Activated CD4-positive, CD25-positive, alpha-beta regulatory T cell (primary cell): ENCODE measurements at places on chromosomes 2 and 18.
A peak's percentile ranks its signal among the peaks of the same experiment; 100 is the strongest.

GRCh38 chr18:14997357-14997756, 249.4 kb downstream of the ANKRD30B start:
- DNase-seq: no peak

DNA sequence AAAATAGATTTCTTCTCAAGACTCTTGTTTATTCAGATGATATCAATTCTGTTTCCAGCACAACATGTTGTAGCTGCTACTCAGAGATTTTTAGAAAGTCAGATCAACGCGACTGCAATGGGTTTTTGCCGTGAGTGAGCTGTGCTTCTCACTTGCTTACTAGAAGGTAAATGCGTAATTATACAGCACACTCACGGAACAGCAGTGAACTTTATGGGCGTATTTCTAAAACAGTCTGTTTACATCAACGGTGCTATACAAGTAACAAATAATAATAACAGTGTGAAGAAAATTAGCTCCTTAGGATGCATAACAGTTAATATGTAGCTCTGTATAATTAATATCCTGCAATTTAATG, 533.6 kb downstream of the RNF144A start:
- no peak for DNase-seq

- no peak for DNase-seq
Measured at GRCh38 chr2:86039178-86039962, 66.3 kb downstream of the POLR1A start.

DNA sequence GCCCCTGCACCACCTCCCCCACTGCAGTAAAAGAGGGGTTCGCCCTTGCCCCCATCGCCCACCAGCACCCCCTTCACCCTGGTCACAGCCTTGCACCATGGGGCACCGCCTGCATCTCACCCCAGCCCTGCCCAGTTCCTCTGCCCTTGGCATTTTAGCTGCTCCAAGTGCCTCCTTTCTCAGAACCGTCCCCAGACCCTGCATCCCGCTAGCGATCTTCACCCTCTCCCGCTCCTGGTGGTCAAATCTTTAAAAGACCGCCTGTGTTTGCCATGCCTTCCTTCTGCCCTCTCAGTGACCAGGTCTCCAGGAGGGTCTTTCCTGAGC, 114.7 kb upstream of the OTOS start:
- no peak for DNase-seq

- DNase-seq: no peak
Measured at GRCh38 chr2:32701806-32702205, 74.0 kb downstream of the TTC27 start.

DNA sequence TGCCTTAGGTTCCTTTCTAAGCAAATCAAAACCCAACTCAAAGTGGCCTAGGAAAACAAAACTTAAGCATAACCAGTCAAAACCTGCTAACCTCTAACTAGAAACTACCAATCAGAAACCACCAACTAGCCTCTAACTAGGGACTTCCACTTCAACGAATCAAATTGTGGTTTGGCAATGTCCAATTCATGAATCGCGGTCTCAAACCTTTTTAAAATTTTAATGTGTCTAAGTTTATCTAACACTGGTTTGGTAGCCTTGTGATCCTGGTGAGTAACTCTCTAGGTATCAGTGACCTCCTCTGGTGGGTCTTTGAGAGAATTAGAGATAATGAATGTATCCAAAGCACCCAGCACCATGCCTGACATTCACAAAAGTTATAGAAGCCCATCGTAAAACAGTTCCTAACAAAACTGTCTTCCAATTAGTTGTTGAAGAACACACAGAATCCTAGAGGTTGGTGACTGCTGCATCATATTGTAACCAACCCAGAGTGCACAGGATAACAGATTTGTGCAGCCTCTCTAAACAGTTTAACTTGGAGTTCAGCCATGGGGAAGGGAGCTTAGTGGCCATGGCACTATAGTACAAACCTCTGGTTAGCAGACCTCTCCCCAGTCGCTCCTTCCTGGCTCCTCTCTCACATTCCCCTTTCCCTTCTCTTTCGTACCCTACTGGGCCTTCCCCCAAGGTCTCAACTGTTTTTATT, 45.2 kb upstream of the B3GNT2 start:
- no peak for DNase-seq

GRCh38 chr2:201882353-201883090, 76.2 kb downstream of the CDK15 start:
- DNase-seq: no peak

DNA sequence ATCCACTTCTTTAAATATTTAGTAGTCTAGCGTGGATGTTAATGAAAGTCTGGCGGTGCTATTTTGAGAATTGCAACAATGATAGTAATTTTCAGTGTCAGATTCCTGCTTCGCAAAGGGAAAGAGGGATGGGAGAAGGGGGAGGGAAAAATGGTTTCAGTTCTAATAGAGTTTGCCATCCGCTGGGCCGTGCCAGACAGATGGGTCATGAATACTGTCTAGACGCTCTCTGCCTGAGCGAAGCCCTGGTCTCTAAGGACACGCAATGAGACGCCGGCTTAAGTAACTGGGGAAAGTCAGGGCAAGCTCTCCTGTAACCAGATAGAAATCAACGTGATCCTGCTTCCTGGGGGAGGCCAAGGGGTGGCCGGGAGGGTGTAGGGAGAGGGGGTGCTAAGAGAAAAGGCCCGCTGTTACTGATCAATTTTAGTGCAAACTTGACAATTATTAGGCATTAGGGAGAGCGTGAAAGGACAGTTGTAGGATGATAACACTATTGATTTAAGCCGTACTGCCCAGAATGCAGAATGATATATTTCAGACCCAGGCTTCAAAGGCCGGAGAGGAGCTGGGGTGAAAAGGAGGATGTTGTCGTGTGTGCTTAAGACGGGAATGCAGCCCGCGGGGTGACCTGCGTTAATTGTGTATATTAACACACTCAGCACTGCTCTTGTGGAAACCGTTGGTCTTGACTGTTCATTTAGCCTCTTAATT, 229.2 kb downstream of the LDLRAD4 start:
- no peak for DNase-seq

GRCh38 chr18:28357766-28358401, 181.0 kb upstream of the CDH2 start:
- DNase-seq: no peak

DNA sequence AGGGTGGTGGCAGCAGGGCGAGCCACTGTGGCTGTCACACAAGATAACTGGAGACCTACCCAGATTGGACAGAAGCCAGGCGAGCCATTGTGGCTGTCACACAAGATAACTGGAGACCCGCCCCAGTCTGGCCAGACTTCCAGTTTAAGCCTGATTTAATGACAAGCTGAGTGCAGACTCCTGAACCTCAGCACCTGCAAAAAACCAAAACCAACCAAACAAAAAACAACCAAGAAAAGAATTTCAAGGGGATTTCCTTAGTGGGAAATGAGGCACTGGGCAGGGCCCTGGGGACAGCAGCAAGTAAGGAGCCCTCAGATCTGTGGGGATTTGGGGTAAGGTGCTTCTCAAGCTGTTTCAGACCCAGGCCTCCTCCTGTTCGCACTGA, 95.2 kb upstream of the BOD1L2 start:
- no peak for DNase-seq

GRCh38 chr2:172615727-172616261, 59.9 kb downstream of the PDK1 start:
- DNase-seq: no peak

DNA sequence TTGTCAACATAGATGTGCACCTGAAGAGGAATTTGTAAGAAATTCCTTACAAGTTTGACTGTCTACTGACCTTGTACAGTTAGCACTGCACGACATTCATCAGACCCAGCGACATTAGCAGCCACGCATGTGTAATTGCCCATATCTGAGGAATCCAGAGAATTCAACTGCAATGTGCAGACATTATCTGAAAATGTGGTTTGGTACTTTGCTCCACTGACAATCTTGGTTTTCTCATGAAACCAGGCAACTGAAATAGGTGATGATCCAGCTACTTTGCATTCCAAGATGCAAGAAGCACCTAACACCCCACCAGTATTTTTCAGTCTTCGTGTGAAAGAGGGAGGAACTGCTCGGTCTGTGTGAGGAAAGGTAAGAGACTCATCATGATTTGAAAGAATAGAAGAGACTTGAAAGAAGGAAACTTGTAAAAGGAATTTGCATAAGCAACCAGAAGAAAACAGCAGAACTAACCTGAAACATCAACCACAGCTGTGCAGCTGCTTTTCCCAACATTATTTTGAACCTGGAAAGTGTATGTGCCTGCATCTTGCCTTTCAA, 83.4 kb downstream of the TTN start:
- no peak for DNase-seq

DNA sequence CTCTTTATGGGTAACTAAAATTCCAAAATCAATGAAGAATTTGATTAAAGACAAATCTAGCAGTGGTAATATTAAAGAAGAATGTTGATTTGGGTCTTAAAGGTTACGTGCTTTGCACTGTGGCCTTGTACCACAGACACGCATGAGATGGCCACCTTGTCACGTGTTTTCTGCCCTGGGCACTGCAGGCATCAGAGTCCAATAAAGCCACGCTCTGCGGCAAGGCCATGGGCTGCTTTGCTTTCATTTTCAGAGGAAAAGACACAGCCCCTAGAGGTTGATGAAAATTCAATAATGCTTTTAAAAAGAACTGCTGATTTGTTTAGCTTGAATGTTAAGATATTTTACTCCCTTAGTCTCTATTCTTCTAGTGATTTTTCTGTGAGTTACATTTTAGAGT, 30.4 kb downstream of the AOX1 start:
- no peak for DNase-seq

- DNase-seq: no peak
Measured at GRCh38 chr2:19072161-19072560, 286.3 kb downstream of the OSR1 start.

DNA sequence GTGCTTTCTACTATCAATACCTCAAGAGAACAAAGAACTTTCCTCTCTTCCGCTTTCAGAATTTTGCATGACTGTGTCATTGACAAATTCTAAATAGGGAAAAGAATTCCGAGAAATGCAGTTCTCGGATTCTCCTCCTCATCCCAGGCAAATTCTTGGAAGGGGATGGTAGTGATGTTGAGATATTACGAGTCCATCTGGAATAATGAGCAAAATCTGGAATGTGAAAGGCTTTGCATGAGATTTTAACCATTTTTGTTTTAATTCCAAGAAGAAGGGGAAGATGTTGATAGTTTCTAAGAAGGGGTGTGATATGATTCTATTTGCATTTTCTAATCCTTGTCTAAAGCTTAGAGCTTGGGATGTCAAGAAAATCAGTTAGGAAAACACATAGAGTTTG, 127.1 kb upstream of the DOCK10 start:
- DNase-seq: no peak

DNA sequence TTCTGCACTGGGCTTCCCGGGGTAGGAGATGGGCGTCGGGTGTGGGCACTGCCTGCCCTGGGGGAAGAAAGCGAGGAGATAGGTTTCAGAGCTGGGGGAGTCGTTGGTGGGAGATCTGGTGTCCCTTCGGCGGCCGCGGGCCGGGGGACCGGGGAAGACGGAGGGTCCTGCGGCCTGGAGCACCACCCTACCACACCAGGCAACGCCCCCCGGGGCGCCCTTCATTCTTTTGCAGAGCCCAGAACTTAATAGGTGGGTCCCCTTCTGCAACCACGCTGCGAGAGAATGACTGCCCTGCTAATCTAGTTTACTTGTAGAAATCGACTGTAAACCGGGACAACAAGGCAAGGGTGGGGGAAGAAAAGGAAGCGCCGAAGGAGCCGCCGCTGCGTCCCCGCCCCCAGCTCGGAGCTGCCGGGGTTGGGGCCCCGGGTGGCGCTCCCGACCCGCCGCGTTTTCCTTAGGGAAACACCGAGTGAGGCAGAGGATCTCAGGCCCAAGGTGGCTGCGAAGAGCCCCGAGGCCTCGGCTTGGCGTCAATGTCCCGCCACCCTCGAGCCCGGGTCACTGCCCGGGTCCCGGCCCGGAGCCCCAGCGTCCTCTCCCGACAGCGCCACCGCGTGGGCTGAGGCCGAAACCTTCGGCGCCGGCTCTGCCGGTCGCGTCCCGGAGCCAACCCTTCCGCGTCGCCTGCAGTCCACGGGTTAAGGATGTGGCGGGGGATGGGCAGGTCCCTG, 5.4 kb upstream of the SATB2 start:
- peak; percentile 12 for DNase-seq

DNA sequence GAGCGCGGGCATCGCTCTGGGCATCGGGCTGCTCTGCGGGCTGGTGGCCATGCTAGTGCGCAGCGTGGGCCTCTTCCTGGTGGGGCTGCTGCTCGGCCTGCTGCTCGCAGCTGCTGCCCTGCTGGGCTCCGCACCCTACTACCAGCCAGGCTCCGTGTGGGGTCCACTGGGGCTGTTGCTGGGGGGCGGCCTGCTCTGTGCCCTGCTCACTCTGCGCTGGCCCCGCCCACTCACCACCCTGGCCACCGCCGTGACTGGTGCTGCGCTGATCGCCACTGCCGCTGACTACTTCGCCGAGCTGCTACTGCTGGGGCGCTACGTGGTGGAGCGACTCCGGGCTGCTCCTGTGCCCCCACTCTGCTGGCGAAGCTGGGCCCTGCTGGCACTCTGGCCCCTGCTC, 3.8 kb downstream of the TMEM198 start:
- DNase-seq: no peak

DNA sequence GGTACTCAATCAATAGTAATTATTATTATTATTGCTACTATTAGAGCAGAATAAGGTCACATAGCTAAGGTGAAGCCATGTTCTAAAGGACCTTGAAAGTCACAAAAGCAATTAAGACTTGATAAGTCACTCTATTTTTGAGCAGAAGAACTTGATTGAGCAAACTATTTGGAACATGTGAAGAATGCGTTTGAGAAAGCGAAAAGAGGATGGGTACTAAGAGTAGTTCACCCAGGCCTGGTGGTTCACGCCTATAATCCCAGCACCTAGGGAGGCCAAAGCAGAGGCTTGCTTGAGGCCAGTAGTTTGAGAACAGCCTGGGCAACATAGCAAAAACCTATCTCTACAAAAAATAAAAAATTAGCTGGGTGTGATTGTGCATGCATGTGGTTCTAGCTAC, 7.2 kb upstream of the RTN4 start:
- no peak for DNase-seq

GRCh38 chr2:39313575-39313974, 69.8 kb upstream of the CDKL4 start:
- no peak for DNase-seq

- no peak for DNase-seq
Measured at GRCh38 chr2:172252154-172252553, 149.5 kb upstream of the DLX2 start.

DNA sequence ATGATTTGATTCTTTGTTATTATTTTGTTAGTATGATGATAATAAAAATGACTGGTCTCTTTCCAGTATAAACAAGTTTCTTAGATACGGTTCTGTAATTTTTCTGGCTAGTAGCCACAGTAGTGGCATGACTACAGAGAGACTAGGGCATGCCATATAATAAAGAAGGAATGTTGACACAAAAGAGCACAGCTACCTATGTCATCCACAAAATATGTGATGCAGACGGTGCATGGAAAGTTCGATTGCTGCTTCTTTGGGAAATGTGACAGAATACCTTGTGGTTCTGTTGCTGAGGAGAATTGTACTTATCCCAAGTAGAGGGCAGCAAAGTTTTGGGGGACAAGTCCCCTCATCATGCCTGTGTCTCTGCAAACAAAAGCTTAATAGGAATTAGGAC, 26.1 kb upstream of the SETBP1 start:
- no peak for DNase-seq

DNA sequence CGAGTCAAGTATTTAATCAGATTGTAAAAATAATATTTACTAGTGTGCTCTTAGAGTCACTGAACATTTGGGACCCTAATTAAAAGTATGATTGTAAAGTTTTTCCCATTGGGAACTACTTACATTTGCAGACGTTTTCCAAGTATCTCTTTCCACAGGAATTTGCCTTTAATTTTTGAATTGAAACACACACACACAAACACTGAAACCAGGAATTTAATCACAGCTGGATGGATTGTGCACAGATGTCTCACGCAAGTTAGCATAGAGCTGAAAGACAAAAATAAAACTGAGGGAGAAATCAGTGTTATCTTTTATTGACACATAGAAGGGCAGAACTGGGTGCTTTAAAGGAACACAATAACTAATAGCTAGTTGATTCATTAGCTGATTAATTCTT, 230.7 kb downstream of the RND3 start:
- no peak for DNase-seq
